Fibroblast of skin of right biceps (primary cell): ENCODE measurements at places on chromosomes 16 and 17.

GRCh38 chr16:53545433-53545832 lies 42.4 kb upstream of the AKTIP start:
- no peak for DNase-seq

GRCh38 chr17:7943291-7943690 lies 11.3 kb downstream of the CNTROB start:
- DNase-seq, result no peak

DNA sequence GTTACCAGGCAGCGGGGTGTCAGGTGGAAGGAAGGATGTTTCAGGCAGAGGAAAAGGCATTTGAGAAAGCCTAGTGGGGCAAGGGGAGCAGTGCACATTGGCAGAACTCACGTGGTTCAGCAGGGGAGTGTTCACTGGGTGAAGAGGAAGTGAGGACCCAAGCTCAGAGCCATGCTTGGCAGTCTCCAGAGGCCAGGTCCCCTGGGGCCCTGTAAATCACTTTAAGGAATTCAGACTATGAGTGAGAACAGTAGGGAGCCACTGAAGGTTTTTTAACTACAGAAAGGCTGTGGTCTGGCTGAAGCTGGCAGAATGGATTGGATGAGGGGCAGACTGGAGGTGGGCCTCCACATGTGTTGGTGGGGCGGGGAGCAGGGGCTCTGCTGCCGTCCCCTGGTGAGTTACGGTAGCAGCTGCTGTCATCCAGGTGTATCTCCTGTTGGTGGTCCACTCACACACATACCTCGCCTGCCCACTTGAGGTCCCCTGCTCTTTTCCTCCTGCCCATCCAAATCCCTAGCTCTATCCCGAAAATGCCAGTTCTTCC lies 5.1 kb downstream of the CLEC16A start:
- DNase-seq, result peak; percentile 67

GRCh38 chr17:64781810-64782555 lies 119.9 kb upstream of the SMURF2 start:
- no peak for DNase-seq

GRCh38 chr17:47806913-47807255 lies 14.7 kb downstream of the OSBPL7 start:
- DNase-seq, result no peak

DNA sequence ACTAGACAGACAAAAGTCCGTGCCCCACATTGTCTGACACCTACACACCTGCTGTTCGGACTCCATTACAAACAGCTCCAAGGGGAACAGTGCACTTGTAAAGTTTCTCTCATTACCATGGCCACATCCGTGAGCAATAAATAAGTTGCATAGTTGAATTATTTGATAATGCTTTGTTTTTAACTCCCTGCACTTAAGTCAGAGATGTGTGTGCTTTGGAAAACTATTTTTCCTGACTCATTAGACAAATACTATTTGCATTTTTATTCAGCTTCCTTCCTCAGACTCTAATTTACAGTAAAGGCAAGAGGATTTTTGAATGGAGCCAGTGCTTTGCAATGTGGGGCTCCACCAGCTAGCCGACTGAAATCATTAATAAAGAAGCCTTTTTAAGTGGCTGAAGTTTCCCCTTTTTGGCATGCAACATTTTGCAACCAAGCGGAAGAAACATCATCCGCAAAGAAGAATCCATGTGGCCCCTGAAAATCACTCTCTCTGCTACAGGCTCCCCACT lies 6.5 kb upstream of the CCL2 start:
- peak; percentile 80 for DNase-seq

DNA sequence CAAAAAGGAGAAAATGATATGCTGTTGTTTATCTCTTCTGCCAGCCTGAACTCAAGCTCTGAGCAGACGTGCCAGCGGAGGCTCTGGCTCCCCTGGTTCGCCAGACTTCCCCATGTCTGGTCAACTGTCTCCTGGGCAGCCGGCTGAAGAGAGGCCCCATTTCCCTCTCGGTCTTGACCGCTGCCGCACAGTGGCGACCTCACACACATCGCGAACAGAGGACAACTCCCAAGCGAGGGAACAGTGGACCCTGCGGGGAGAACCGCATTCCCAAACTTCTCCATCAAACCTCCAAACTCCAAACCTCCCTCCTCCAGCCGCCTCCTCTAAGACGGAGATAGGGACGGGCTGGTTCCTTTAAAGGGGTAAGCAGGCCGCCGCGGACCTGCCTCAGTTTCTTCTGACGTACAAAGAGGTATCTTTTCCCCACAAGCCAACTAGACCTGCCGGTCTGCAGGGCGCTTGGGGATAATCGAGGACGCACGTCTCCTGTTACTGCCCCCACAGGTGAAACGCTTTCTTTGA lies 24.9 kb upstream of the RFFL start:
- peak; percentile 13 for DNase-seq

GRCh38 chr16:8958344-8959167 lies 5.2 kb downstream of the USP7 start:
- peak; percentile 70 for DNase-seq

- no peak for DNase-seq
Measured at GRCh38 chr17:34172390-34172918, 82.6 kb upstream of the CCL2 start.

DNA sequence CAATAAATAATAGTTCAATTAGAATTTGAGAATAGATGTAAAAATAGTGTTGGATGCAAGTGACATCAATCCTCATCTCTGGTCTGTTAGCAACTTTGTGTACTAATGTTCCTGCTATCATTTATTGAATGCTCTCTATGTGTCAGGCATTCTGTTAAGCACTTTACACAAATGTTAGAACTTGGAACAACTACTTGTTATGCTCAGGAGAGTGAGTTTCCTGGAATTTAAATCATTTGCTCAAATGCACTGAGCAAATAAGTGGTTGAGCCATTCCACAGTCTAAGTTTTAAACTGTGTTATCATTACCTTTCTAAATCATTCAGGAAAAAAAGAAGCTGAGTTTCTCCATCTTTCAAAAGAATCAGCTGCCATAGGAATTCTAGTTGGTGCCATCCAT lies 1327.3 kb upstream of the GOT2 start:
- DNase-seq, result no peak

DNA sequence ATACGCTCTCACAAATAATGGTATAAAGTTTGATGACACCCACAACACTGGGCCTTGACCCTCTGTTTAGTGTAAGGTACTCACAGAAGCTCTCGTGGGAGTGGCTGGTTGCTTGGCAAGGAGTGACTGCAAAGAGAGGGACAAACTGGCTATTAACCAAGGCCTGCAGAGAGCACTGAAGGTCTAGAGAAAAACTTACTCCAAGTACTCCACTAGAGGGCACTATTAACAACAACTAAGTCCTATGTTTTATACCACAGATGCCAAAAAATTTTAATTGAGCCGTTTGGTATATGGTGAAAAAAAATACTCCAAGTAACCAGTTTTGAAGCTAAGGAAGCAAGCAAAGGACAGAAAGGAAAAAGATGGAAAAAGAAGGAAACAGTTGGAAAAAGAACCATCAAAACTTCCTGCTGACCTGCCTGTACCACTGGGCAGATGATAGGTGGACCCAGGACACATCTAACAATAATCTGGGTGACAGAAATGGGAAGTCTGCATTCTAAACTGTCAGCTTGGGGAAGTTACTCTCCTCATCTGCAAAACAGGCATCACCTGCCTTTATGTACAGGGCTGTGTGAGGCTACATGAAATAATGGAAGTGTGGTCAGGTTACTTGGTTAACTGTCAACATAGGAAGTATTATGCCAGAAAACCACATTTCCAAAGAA lies 23.2 kb downstream of the DYNC1LI2 start:
- peak; percentile 63 for DNase-seq

DNA sequence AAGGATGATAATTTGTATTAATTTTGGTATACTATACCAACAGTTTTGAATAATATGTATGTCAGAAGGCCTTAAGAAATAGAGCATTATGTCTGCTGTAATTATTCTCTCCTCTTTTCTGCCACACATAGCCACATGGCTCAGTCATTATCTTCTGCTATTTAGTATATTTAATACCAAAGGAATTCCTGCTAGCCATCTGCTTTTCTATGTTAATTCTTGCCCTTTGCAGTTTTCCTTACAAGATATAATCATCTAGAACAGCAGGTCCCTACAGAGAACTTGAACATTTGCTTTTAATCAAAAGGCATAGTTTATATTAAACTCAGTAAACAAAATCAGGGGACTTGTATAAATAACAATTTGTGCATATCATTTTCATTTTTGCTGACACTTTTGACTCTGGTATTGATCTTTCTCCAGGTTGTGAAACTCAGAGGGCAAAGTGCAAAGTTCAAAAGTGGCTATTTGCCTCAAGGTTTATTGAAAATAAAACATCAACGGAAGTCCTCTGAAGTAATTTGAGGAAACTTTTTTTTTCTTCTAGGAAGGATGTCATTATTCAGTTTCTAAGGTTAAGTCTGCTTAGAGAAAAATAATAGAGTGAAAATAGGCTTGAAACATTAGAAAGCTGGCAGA lies 702.0 kb downstream of the KCNJ2 start:
- no peak for DNase-seq

DNA sequence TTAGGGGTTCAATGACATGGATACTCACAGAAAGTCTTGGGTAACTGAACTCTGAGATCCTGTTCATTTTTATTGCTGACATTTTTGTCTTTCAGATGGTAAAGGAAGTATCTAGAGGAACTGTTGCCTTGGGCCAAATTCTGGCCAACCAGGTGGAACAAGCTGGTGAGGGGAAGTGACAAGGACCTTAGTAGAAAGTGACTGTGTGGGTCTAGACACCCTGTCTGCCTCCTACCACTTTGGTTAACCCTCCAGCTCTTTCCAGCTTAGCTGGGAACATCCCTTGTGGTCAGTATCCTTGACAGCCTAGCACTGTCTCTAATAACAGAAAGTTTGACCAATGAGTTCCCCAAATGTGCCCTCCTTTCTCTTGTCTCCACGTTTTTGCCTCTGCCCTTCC lies 28.8 kb upstream of the PRKCB start:
- no peak for DNase-seq

GRCh38 chr16:79372503-79373184 lies 227.9 kb downstream of the MAF start:
- DNase-seq, result peak; percentile 71

DNA sequence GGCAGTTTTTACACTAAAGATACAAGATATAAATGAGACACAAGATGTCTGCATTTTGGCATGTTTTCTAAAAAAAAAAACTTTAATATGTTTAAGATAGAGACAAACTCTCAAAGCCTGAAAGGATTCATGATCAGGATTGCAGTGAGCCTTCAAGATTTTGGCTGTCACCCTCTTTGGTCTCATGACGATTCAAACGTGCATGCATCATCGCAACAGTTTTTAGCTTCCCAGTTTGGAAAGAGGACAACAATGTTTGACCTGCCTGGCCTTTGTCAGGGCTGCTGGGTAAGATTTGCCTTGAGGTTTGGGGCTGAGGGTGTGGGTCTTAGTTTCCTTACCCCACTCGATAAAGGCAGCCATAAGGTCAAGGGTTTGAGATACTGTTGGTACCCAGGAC lies 134.1 kb downstream of the RGS9 start:
- peak; percentile 12 for DNase-seq

DNA sequence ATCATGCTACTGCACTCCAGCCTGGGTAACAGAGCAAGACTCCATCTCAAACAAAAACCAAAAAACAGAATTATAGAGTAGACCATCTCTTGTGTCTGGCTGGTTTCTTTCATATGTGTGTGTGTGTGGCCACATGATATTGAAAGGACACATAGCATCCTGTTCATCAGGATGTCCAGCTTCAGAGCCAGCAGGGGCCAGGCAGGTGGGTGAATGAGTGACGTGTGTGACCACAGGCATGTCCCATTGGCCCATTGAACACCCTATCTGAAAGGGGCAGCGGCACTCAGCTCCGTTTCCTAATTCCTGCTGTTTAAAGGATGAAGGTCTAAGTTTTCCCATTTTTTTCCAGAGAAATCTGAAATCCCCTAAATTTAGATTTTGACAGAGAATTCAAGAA lies 174.2 kb downstream of the PRKCB start:
- no peak for DNase-seq

DNA sequence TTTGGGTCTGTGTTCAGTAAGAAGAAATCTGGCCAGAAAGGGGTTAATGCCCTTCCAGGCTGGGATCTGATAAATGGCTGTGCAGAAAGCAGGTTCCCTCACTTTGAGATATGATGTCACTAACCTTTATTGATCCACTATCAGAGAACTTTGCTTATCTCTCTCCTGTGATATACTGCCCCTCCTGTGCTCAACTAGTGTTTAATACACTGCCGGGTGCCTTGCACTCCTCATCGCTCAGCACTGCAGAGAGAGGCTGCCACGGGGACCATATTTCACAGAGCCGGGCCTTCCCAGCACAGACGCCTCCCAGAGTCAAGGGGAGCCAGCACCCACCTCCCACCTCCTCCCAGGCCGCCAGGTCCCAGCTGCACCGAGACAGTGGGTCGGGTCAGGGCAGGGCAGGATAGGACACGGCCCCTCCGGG lies 20.2 kb downstream of the ZFHX3 start:
- DNase-seq, result no peak

GRCh38 chr16:82917886-82918595 lies 291.3 kb downstream of the CDH13 start:
- DNase-seq, result no peak

DNA sequence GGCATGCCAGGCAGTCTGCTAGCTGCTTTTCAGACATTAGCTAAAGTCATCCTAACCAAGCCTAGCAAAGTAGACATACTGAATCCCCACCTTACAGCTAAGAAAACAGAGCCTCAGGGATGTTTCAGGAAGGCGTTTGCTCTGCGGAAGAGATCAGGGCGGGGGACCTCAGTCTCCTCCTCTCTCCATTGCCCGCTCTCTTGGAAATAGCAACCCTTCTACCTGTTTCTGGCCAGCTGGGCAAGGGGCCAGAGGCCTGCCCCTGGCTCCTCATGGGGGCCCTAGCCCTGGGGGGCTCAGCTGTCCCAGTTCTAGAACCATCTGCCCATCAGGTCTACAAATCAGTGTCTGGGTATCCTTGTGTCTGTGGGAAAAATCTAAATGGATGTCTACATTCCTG lies 14.5 kb downstream of the PITPNM3 start:
- DNase-seq, result no peak

GRCh38 chr17:1940810-1941185 lies 84.3 kb downstream of the RTN4RL1 start:
- no peak for DNase-seq

- no peak for DNase-seq
Measured at GRCh38 chr17:20026960-20027359, 17.8 kb downstream of the SPECC1 start.

GRCh38 chr17:62093188-62094155 lies 28.4 kb upstream of the MED13 start:
- DNase-seq, result peak; percentile 89
